Left lung (tissue), 14 donors: ENCODE measurements at places on chromosomes 5 and 9. TPM values are rescaled to one million over a fixed set of nuclear protein-coding genes. Genes with fewer than 3 reads are reported as not detected.

GRCh38 chr5:135211083-135211790, 177.2 kb upstream of the PITX1 start:
- no peaks in the 10 kb centered on the region for H3K36me3 ChIP-seq
- no peaks in the 10 kb centered on the region for H3K4me1 ChIP-seq
- no peak overlapping the region for H3K4me3 ChIP-seq
- no peak for DNase-seq

SUSD3 gene
- total RNA-seq: 2.6 TPM

DNA sequence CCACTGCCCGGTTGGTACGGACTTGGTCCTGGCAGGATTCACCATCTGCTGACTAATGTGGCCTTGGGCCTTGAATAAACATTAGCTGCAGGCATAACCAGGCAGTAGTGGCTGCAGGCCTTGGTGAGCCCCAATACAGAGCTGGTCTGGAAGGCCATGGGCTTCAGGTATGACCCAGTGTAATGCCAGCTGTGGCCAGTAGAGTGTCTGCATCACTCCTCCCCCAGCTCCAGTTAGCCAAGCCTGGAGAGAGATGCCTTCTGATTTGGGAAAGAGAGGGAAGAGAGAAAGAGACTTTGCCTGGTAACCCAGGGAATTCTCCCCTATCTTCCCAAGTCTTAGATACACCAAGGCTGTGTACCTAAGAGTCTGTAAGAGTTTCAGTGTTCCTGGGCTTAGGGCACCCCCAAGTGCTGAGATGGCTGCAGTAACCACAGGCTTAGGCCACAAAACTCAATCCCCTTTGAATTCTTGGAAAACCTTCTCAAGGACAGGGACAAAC, 5.6 kb upstream of the C5 start:
- no peak overlapping the region for H3K4me3 ChIP-seq
- no peaks in the 10 kb centered on the region for H3K4me1 ChIP-seq
- no peak for DNase-seq
- no peak overlapping the region for H3K27ac ChIP-seq
- H3K36me3 ChIP-seq: no peaks in the 10 kb centered on the region

DNA sequence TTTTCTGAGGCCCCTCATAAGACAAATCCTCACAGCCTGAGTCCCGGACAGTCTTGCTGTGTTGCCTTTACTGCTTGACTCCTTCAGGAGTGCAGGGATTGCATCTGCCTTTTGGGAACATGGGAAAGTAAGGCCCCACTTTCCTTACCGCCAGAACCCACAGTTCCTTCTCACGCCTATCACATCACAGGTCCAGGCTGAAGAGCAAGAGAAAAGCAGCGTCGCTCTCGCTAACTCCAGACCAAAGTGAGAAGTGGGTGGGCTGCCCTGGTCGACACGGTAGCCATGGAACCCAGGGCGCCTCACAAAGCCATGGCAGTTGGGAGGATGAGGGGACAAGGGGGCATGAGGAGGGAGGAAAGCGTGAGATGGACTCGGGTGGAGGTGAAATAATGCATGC, 7.9 kb upstream of the ZDHHC11 start:
- H3K4me3 ChIP-seq: no peak overlapping the region
- no peaks in the 10 kb centered on the region for H3K4me1 ChIP-seq
- H3K27me3 ChIP-seq: no peaks in the 10 kb centered on the region
- no peak for DNase-seq
- peaks cover 19% of the 10 kb centered on the region for H3K36me3 ChIP-seq

- no peak overlapping the region for H3K27ac ChIP-seq
- no peak for DNase-seq
- H3K27me3 ChIP-seq: no peaks in the 10 kb centered on the region
- no peaks in the 10 kb centered on the region for H3K36me3 ChIP-seq
Observed at GRCh38 chr9:126457175-126457547, 130.5 kb downstream of the MVB12B start.

POU4F3 gene
- total RNA-seq: not detected

- H3K27ac ChIP-seq: no peak overlapping the region
- no peak for DNase-seq
- no peaks in the 10 kb centered on the region for H3K36me3 ChIP-seq
- no peaks in the 10 kb centered on the region for H3K4me1 ChIP-seq
Observed at GRCh38 chr9:124122813-124123462, 111.4 kb downstream of the LHX2 start.

GRCh38 chr5:140571105-140571504, 6.5 kb downstream of the SLC35A4 start:
- peaks cover 64% of the 10 kb centered on the region for H3K4me1 ChIP-seq
- no peak overlapping the region for H3K4me3 ChIP-seq
- DNase-seq: no peak
- peak overlapping the region; percentile 15 for H3K27ac ChIP-seq

KIF12 gene
- total RNA-seq: 2.4 TPM

TNFSF15 gene
- 11.5 TPM for total RNA-seq

DNA sequence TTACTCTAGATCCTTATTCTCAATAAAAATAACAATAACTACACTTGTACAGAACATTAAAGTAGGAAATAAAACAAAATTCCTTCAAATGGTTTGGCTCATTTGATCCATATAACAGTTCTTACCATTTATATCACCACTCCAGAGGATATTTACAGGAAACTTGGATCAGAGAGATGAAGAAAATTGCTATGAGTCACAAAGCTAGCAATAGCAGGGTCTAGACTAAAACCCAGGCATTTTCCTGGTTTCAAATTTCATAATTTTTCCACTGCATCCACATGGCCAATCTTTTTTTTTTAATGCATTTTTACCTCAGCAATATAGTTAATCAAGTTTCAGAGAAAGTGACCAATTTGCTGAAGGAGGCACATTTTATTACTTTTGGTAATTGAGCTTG, 299.2 kb downstream of the ELAVL2 start:
- H3K27ac ChIP-seq: no peak overlapping the region
- DNase-seq: no peak
- no peaks in the 10 kb centered on the region for H3K27me3 ChIP-seq
- no peak overlapping the region for H3K4me3 ChIP-seq
- H3K4me1 ChIP-seq: peaks cover 2% of the 10 kb centered on the region
- H3K36me3 ChIP-seq: no peaks in the 10 kb centered on the region

GRCh38 chr5:137498301-137498735, 808 bp downstream of the SPOCK1 start:
- DNase-seq: no peak
- H3K36me3 ChIP-seq: no peaks in the 10 kb centered on the region
- peak overlapping the region; percentile 21 for H3K4me3 ChIP-seq
- peaks cover 9% of the 10 kb centered on the region for H3K4me1 ChIP-seq

ORM2 gene
- total RNA-seq: 29.9 TPM

- H3K27me3 ChIP-seq: no peaks in the 10 kb centered on the region
- H3K36me3 ChIP-seq: no peaks in the 10 kb centered on the region
- peak overlapping the region; percentile 63 for H3K27ac ChIP-seq
- DNase-seq: no peak
- H3K4me1 ChIP-seq: peaks cover 5% of the 10 kb centered on the region
Observed at GRCh38 chr9:4106081-4106759, 193.6 kb downstream of the GLIS3 start.

DNA sequence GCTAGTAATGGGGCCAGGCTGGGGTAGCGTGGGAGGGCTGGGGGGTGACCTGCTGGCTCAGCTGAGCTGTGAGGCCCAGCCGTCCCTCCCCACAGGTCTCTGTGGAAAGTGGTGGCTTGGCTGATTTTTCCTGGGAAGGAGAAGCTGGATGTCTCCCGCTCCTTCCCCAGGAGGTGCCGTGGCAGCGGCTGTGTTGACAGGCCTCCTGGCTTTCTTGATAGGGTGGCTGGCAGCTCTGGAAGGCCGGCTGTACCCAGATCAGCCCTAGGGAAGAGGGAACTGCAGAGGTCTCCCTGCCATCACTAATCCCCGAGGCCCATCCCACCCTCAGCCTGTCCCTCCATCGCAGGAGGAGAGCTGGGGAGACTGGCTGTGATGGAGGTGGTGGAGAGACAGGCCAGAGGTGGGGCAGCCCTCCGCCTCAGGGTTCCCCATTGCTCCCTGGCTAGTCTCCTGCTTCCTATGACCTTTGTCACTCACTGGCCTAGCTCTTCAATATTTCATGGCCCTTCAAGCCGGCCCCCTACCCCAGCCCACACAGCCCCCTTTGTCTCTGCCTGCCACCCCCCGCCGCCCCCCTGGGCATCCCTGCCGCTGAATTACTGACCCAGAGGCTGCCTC, 6.8 kb downstream of the CXXC5 start:
- peaks cover 51% of the 10 kb centered on the region for H3K27me3 ChIP-seq
- H3K4me3 ChIP-seq: no peak overlapping the region
- no peaks in the 10 kb centered on the region for H3K36me3 ChIP-seq
- H3K4me1 ChIP-seq: peaks cover 71% of the 10 kb centered on the region
- no peak for DNase-seq
- peak overlapping the region; percentile 67 for H3K27ac ChIP-seq

- no peak overlapping the region for H3K4me3 ChIP-seq
- H3K27me3 ChIP-seq: peaks cover 96% of the 10 kb centered on the region
- no peak for DNase-seq
- H3K27ac ChIP-seq: no peak overlapping the region
- no peaks in the 10 kb centered on the region for H3K4me1 ChIP-seq
- no peaks in the 10 kb centered on the region for H3K36me3 ChIP-seq
Observed at GRCh38 chr9:130654879-130655278, 9.5 kb upstream of the PRDM12 start.

DNA sequence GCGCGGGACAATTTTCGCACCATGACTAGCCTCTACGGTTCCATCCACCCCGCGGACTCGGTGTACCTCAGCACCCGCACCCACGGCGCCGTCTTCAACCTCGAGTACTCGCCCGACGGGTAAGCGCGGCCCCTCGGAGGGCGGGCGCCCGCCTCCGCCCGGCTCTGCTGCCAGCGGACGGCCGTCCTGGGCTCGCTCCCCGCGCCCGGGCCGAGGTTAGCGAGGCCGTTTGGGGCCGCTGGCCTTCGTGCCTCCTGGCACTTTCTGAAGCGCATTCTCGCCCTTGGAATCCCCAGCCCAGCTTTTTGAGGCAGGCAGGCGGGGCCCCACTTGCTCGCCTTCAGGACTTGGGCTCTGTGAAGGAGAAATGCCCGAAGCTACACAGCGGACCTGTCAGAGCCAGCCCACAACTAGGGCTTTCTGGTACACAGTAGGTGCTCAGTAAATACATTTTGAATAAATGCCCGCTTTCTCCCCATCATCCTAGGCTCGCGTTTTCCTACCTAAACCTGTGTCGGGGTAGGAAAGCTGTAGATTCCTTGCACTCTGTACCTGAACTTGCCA, 772 bp downstream of the DCAF10 start:
- H3K4me1 ChIP-seq: peaks cover 15% of the 10 kb centered on the region
- H3K27me3 ChIP-seq: no peaks in the 10 kb centered on the region
- DNase-seq: no peak
- peak overlapping the region; percentile 92 for H3K27ac ChIP-seq
- no peaks in the 10 kb centered on the region for H3K36me3 ChIP-seq

TMEM232 gene
- total RNA-seq: 2.4 TPM

GRCh38 chr5:160119905-160120266, 636 bp upstream of the PWWP2A start:
- peaks cover 24% of the 10 kb centered on the region for H3K36me3 ChIP-seq
- H3K27ac ChIP-seq: no peak overlapping the region
- H3K4me1 ChIP-seq: peaks cover 6% of the 10 kb centered on the region
- H3K27me3 ChIP-seq: no peaks in the 10 kb centered on the region
- H3K4me3 ChIP-seq: no peak overlapping the region
- no peak for DNase-seq

DNA sequence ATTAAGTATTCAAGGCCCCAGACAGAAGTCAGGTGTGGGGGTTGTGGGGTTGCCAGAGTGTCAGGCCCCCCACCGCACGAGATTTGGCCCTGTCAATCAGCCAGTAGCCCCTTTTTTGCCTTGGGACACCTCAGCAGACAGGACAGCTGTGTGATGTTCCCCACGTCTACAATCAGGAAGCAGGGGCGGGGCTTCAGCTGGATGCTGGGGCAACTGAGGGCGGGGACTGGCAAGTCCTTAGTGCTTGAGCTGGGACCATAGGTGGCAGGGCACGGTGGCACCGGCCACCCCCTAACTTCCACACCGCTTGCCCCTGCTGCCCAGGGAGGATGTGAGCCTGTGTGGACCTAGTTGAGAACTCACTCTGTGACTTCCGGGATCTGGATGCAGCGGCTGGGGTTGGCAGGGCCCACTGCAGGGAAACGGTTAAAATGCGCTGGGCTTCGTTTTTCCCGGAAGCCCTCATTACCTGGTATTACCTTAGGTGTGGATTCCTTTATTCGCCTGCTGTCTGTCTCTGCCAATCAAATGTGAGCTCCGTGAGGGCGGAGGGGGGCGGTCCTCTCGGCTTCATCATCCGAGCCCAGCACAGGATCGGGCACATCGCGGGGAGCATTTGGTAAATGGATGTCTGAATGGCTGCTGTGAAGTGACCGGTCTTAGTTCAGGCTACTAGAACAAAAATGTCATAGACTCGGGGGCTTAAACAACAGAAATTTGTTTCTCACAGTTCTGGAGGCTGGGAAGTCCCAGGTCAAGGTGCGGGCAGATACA, 7.5 kb upstream of the GTF3C5 start:
- no peaks in the 10 kb centered on the region for H3K36me3 ChIP-seq
- H3K4me3 ChIP-seq: no peak overlapping the region
- peaks cover 8% of the 10 kb centered on the region for H3K4me1 ChIP-seq
- H3K27me3 ChIP-seq: no peaks in the 10 kb centered on the region
- no peak overlapping the region for H3K27ac ChIP-seq
- peak; percentile 85 for DNase-seq

VCAN gene
- total RNA-seq: 335 TPM

SLC36A2 gene
- total RNA-seq: not detected

DNA sequence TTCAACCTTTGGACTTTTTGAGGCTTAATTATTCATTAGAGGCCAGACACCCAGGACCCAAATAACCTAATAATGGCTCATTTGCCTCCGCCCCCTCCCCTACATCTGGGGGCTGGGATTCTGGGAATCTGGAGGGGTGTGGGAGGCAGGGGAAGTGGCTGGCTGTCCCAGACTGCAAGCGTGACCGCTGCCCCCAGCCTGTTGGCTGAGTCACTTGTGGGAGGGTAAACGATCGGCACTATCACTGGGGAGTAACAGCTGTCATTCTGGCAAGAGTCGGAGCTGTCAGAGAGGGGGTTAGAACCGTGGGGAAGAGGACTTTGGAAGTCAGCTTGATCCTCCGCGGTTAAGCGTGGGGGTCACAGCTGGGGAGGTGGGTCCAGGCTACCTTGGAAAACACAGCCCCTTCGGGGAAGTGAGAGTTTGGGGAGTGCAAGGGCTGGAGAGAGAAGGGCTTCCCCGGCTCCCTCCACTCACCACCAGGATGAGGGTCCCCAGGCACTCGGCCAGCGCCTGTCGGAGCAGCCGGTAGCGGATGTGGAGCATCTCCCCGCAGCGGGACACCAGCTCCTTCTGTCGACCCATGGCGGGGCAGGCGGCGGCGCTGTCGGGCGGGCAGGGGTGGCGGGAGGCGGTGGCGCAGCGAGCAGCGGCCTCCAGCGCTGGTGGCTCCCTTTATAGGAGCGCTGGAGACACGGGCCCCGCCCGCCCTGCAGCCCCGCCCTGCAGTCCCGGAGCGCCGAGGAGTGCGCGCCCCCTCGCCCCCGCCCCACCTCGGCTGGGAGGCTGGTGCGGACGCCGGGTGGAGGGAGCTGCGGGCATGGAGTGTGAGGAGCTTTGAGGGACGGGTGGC, at the start of gene AQP3:
Gene AQP3 (minus strand): TSS at position 648 of the 853 bp plus-strand sequence. CDS start 63 bp downstream, at position 585.
- peak; percentile 92 for DNase-seq
- peaks cover 10% of the 10 kb centered on the region for H3K4me1 ChIP-seq
- peak within 1 kb of the TSS; percentile 73 for H3K27ac ChIP-seq
- peaks cover 18% of the 10 kb centered on the region for H3K27me3 ChIP-seq
- peaks cover 11% of the 10 kb centered on the region for H3K36me3 ChIP-seq

GRCh38 chr9:132702254-132702653, 32.0 kb downstream of the GTF3C4 start:
- H3K27ac ChIP-seq: no peak overlapping the region
- H3K27me3 ChIP-seq: no peaks in the 10 kb centered on the region
- no peak for DNase-seq
- no peaks in the 10 kb centered on the region for H3K4me1 ChIP-seq
